Germinal center (tissue), 1 donor: ENCODE measurements at places on chromosomes 1 and 21.

DNA sequence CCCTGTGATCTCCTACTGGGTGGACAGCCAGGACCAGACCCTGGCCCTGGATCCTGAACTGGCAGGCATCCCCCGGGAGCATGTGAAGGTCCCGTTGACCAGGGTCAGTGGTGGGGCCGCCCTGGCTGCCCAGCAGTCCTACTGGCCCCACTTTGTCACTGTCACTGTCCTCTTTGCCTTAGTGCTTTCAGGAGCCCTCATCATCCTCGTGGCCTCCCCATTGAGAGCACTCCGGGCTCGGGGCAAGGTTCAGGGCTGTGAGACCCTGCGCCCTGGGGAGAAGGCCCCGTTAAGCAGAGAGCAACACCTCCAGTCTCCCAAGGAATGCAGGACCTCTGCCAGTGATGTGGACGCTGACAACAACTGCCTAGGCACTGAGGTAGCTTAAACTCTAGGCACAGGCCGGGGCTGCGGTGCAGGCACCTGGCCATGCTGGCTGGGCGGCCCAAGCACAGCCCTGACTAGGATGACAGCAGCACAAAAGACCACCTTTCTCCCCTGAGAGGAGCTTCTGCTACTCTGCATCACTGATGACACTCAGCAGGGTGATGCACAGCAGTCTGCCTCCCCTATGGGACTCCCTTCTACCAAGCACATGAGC, 17.2 kb upstream of the SLC25A44 start:
- no peak for DNase-seq

GRCh38 chr1:151756291-151756690, 7.0 kb downstream of the MRPL9 start:
- no peak for DNase-seq

DNA sequence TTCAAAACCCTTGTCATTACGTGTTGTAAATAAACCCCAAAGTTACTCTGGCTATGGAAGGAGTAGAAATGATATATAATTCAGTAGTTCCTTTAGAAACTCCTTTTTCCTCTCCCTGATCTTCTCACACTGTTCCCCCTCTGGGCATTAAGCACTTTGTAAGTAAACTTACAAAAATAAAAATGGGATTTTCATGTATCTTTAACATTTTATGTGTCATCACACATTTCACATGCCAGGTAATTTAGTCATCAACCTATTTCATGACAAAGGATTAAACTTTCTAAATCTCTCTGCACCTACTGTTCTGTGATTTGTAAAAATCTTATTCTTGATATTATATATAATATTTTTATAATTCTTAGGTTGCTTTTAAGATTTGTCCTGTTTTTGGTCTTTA, 176.9 kb downstream of the NEK7 start:
- DNase-seq = no peak

DNA sequence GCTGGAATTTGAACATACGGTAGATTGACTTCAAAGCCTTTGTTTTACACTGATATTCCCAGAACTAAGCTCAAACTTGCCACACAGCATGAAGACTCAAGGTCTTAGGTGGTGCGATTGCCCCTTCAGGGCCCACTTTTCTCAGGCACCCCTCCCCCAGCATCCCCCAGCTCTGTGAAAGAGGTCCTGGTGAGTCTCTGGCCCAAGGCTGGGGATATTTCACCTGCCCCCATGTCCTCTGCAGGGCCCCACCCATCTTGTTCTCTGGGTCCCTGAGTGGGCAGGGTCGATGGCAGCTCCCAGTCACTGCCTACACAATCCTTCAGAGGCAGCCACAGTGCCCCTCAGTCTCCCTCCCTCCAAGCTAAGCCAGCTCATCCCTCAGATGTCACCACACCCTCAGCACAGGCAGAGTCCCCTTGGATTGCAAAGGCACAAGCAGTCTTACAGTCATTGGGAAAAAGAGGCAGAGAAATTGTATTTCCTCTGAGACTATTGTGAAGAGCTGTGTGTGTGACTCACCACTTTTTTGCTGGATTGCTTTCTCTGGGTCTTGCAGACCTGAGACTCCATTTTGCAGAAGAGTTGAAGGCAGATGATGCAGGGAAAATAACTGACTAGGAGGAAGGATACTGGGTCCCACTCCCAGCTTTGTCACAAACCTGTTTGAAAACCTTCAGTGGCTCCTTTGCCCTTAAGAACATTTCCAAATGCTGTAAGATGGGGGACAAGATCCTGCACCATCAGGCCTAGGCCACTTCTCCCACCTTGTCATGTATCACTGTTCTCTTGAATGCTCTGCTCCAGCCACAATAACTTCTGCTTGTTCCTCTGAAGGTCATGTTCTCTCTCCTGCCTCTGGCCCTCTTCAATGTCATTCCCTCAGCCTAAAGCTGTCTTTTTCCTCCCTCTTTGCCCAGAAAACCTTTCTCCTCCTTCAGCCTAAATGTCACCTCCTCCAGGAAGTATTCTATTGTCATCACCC, 119.1 kb upstream of the GRIK3 start:
- DNase-seq = no peak

- peak; percentile 54 for DNase-seq
Measured at GRCh38 chr1:152479792-152480595, 30.6 kb upstream of the LCE5A start.

DNA sequence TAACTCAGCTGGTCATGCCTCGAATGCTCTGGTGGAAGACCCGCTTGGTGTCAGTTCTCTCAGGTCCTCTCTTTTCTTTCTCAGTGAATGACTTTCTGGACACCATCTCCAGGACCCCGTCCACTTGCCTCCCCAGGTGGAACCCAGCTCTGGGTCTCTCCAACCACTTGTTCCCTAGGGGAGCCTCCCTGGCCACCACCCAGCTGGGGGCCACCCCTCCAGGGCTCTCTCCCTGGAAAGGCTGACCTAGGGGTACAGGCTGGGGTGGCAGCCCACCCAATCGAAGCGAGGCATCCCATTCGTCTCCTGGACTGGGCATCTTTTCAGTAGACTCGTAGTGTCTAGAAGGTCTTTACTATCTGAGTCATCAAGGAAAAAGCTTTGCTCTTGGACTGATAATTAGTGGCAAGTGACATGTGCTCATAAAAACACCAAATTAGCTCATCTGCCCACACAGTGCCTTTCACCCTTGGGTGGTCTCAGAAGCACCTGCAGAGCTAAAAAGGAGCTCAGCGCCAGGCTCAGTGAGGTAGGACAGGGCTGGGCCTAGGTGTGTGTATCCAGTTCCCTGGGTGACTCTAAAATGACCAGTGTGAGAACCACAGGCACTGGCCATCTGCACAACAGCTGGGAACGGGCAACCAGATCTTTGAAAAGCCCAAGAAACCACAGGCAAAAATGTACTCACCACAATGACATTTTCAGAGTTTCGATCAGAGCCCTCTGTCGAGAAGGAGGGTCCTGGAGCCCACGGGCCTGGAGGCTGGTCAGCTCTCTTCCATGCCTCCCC, 2.4 kb upstream of the PDXK start:
- peak; percentile 74 for DNase-seq

- DNase-seq = no peak
Measured at GRCh38 chr1:2235300-2235998, 7.3 kb downstream of the SKI start.
